ENCODE measurements at places on chromosomes 7 and 10.
A peak's percentile ranks its signal among the peaks of the same experiment; 100 is the strongest.

DNA sequence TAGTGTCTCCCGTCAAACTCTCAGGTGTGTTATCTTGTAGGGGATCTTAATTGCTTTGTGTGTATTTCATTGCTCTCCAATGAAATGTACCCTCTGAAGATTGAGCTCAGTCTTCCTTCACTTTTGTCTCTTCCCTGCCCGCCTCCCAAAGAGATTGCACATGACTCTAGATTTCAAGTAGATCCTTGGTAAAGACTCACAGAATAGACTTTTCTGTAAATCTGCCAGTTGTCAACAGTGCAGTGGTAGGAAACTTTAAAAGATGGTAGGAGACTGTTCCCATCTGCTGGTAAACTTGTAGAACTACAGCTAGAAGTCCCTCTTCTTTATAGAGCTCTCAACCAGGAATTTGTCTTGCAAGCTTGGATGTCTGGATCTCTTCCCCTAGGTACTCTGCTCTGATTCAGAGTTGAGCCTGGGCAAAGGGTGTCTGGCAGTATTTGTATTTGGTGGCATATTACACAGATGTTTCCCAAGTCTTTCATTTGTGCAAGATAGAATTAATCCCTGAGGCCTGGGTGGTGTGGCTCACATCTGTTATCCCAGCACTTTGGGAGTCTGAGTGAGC is 9.6 kb downstream of the CCL26 start:
- DNase-seq = peak; percentile 73

- DNase-seq = no peak
Measured at GRCh38 chr7:96034940-96035727, 262.8 kb downstream of the DYNC1I1 start.

- no peak for DNase-seq
Measured at GRCh38 chr7:8205537-8205936, 56.4 kb downstream of the ICA1 start.

DNA sequence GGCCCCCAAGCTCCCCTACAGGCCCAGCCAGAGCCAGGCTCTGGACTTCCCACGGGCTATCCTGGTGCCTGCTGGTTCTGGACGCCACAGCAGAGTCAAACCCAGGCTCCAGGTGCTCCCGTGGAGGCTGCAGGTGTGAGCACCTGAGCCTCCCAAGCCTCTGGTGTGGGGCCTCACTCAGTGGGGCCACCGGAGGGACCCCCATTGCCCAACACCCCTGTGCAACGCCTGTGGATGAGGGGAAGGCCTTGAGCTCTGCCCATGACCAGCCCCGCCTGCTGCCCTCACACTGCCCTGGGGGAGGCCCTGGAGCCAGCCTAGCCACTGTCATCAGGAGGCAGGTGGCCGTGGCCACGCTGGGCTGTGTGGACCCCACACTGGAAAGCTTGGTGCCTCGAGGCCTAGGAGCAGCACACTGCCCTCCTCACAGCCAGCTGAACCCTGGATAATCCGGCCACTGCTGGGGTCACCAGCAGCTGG is 229.3 kb downstream of the MAD1L1 start:
- DNase-seq = no peak

GRCh38 chr10:32139223-32140073 is 83.2 kb upstream of the KIF5B start:
- peak; percentile 64 for DNase-seq

- DNase-seq = no peak
Measured at GRCh38 chr7:87599336-87599735, 1.3 kb downstream of the ABCB1 start.

DNA sequence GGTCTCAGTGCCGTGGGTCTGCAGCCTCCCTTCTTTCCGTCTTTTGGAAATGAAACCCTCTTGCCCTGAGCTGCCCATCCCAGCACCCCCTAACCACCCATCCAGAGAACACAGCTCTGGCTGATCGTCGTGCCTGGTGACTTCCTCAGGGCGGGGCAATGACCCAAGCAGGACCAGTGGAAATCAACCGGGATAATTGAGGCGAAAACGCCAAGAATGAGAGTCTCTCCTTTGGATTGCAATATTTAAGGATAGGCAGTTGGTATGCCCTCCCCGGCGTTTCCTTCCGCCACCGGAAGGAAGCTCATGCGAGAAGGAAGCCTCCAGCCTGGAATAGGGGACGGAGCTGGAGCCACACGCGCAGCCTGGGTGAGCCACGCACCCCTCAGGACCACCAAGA is 73.7 kb upstream of the PFKP start:
- no peak for DNase-seq

DNA sequence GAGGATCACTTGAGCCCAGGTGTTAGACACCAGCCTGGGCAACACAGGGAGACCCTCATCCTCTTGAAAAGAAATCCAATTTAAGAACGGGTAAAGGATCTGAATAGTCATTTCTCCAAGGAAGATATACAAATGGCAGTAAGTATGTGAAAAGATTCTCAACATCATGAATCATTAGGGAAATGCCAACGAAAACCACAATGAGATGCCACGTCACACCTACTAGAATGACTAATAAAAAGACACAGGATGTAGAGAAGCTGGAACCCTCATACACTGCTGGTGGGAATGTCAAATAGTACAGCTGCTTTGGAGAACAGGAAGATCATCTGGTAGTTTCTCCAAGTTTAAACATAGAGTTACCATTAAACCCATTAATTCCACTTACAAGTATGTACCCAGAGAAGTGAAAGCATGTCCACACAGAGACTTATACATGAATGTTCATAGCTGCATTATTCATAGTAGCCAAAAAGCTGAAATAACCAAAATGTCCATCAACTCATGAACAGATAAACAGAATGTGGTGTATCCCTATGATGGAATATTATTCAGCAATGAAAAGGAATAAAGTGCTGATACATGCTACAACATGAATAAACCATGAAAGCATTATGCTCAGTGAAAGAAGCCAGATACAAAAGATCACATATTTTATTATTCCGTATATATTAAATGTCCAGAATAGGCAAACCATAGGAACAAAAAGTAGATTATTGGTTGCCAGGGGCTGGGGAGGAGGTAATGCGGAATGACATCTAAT is 13.1 kb upstream of the ZMIZ2 start:
- no peak for DNase-seq

- DNase-seq = peak; percentile 27
Measured at GRCh38 chr7:102287111-102287980, 678 bp downstream of the SH2B2 start.

DNA sequence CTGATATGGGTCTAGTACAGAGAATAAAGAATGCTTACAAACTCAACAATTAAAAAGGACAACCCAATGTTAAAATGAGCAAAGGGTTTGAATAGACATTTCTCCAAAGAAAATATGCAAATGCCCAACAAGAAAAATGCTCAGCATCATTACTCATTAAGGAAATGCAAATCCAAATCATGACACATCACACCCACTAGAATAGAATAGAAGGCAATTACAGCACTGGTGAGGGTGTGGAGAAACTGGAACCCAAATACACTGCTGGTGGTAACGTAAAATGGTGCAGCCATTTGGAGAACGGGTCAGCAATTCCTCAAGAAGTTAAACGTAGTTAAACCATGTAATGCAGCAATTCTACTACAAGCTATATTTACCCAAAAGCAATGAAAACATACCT is 53.8 kb downstream of the KDM7A start:
- DNase-seq = no peak

DNA sequence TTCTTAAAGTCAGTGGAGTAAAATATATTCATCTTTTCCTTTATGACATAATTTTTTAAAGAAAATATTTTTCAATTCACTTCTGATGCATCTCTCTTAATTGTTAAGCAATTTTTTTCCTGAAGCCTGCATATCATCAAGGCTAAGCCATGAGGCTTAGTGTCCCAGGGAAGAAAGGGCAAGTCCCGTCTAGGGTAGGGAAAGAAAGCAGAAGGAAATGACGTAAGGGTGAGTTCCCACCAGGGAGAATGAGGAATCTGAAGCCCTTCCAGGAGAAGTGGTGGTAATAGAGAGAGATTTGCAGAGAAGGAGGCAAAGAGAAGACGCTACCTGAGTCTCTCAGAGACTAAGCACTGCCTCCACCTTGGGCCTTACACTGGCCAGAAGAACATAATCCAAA is 96.8 kb upstream of the NFE2L3 start:
- no peak for DNase-seq

DNA sequence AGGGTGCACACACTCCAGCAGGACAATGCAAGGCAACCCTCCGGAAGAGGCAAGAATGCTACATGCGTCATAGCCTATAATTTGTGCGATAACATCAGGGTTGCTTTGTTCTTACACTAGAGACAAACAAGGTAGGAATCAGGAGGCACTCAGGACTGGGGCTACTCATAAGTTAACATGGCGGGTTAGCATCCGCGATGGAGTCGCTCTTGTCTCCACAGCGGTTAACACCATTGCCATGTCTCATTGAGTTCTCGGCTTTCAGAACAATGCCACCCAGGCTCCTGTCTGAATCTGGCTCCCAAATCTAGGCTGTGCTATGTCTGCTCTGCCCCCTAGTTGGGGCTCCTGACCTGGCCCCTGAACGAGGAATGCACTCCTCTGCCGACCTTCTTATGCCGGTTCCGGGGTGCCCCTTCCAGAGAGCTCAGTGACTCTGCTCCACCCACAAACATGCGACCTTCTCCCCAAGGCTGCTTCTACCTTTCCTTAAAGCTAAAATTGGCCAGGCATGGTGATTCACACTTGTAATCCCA is 24.9 kb upstream of the SLF2 start:
- DNase-seq = no peak

- DNase-seq = no peak
Measured at GRCh38 chr7:135791543-135792362, 43.1 kb upstream of the FAM180A start.

GRCh38 chr10:34181553-34182300 is 633.4 kb downstream of the PARD3 start:
- DNase-seq = no peak

DNA sequence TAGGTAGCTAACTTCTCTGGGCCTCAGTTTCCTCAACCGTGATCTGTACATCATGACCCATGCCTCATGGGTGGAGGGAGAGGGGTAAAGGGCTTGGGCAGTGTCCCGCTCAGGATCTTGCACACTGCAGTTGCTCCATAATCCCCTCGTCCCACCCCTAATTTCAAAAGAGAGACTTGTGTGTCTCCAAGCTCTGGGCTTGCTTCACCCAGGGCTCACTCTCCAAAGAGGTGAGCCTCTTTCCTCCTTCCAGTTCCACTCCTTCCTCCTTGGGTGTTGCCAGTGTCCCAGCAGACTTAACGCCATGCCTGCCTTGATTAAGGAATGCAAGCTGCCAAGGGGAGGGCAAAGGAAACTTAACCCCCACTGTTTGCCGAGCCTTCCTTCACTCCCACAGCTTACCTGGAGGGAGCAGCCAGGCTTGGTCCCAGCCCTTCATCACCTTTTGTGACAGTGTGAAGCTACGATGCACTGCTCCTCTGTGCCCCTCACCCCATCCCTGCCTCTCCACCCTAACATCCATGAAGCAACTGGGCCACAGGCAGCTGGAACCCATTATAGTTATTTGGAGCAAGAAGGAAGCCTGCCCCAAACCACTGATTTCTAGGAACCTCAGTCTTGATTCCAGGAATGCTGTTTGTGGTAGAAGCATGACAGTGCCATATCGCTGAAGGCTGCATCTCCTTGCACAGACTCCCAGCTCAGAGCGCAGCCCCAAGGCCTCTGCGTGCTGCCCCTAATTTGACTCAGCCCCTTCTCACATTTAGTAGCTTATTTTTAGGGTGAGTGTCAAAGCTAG is 363.3 kb downstream of the TNS3 start:
- DNase-seq = no peak

- DNase-seq = peak; percentile 20
Measured at GRCh38 chr10:22986771-22987542, 59.1 kb downstream of the ARMC3 start.

- no peak for DNase-seq
Measured at GRCh38 chr7:65804887-65805286, 68.0 kb upstream of the VKORC1L1 start.

Data from HEK293T (cell line).